ENCODE measurements at places on chromosomes 4 and X. TPM values are rescaled to one million over a fixed set of nuclear protein-coding genes. Genes with fewer than 3 reads are reported as not detected.

RAB9B gene
- 1.1 TPM for total RNA-seq

ABCG2 gene
- 4.7 TPM for total RNA-seq

DNA sequence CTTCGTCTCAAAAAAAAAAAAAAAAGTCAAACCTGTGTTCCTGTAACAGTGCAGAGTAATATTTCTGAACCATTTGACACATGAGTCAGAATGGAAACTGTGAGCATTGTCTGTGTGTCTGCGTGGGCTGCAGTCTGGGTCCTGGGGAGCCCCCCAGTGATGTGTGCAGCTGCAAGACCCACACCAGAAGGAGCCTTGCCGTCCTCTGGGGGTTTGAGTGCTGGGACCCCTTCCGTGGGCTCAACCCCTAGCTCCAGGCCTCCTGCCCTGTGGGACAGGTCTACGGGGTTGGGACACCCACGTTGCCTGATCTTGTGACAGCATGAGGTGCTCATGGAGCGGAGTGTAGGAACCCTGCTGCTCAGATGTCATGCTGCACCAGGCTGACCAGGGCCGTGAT, 43.7 kb downstream of the DDX3X start:
- H3K36me3 ChIP-seq, result no peaks in the 10 kb centered on the region
- no peaks in the 10 kb centered on the region for H3K4me1 ChIP-seq
- H3K4me3 ChIP-seq, result no peak overlapping the region
- H3K27ac ChIP-seq, result no peak overlapping the region
- no peak for DNase-seq

- no peaks in the 10 kb centered on the region for H3K36me3 ChIP-seq
- H3K4me1 ChIP-seq, result no peaks in the 10 kb centered on the region
- no peak for DNase-seq
- H3K27ac ChIP-seq, result no peak overlapping the region
- H3K27me3 ChIP-seq, result no peaks in the 10 kb centered on the region
Measured at GRCh38 chrX:74578137-74578536, 36.3 kb downstream of the RLIM start.

MAP3K15 gene
- total RNA-seq, result 3.7 TPM
